ENCODE measurements at places on chromosomes 11 and 22. TPM values are rescaled to one million over a fixed set of nuclear protein-coding genes. Genes with fewer than 3 reads are reported as not detected.

Gene UPK3A
- 0.49 TPM for total RNA-seq

Gene RIMBP3B
- not detected for total RNA-seq

Gene MAPK8IP1
- 21.5 TPM for total RNA-seq

Gene PATE2
- not detected for total RNA-seq

Gene SIAE
- 5.4 TPM for total RNA-seq

Gene CREB3L1
- not detected for total RNA-seq

Gene NNMT
- total RNA-seq: 2.4 TPM

Gene XKR3
- total RNA-seq: not detected
